ENCODE measurements at places on chromosomes 12 and 14.

DNA sequence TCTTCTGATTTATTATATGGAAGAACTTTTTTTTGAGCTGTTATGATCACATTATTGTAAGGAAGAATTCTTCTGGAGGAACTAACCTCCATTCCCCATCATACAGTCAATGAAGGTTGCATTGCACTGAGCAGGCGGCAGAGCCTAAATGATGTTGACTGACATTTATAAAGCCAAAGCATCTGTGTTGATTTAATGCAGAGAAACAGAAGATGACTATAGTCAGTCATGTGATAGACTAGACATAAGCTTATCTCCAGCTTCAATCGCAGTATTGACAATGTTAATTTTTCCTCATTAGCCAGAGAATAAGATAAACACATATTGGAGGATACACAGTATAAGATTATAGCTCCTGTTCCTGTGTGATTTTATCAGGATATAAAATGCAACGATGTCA is 82.0 kb downstream of the PRICKLE1 start:
- no peak for DNase-seq

DNA sequence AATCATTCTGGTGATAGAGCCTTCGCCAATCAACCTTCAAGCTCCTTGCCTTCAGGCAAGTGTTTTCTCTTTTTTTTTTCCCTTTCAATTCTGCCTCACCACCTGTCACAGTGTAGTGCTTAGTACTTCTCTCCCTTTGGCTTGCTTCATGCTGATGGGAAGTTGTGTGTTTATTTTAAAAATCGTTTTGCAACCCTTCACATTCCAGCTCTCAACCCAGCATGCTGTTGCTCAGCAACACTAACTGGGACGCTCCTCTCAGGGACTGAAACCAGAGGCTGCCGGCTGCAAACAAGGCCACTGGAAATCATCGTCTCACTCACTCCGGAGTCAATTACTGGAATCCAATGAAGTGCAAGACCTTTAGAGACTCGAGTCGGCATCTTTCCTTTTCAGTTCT is 342.7 kb downstream of the PRKD1 start:
- DNase-seq, result no peak

- DNase-seq, result no peak
Observed at GRCh38 chr12:124240493-124240892, 54.4 kb upstream of the RFLNA start.

DNA sequence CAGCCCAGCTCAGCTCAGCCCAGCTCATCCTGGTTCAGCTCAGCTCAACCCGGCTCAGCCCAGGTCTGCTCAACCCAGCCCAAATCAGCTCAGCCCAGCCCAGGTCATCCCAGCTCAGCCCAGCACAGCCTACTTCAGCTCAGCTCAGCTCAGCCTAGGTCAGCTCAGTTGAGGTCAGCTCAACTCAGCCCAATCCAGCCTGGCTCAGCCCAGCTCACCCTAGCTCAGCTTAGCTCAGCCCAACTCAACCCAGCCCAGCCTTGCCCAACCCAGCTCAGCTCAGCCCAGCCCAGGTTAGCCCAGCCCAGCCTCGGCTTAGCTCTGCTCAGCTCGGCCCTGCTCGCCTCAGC is 332.3 kb downstream of the TMEM121 start:
- no peak for DNase-seq

- DNase-seq, result peak; percentile 4
Observed at GRCh38 chr14:100375266-100375962, 52.3 kb downstream of the SLC25A47 start.

DNA sequence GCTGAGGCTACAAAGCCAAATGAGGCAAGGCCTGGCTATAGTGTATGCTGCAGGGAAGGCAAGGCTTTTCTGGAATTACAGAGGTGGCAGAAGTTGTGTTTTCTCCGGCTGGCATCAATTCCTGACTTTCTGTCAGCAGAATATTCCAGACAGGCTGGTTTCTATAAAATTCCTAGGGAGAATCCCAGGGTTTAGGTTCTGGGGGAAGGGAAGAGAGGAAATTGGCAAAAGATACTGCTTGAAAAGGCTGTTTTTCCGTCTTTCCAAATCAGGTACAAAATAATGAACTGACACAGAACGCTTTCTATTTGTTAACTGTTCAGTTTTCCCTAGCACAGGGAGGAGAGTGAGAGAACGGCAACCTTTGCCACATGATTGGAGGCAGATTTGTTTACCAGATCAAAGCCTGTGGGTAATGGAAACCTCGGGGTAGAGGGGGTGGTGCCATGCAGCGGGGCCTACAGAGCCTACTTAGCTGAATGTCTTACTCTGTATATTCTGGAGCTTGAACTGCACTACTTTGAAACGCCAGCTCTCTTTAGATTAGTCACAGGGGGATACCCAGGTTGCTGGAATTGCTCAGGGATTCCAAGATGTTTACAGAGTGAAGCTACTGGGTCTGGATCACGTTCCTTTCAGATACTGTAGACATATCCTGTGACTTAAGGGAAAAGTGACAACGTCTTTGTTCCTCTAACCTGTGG is 65.8 kb upstream of the DACT1 start:
- DNase-seq, result no peak
